Fibroblast of gingiva (primary cell): ENCODE measurements at places on chromosomes 2 and 18.

DNA sequence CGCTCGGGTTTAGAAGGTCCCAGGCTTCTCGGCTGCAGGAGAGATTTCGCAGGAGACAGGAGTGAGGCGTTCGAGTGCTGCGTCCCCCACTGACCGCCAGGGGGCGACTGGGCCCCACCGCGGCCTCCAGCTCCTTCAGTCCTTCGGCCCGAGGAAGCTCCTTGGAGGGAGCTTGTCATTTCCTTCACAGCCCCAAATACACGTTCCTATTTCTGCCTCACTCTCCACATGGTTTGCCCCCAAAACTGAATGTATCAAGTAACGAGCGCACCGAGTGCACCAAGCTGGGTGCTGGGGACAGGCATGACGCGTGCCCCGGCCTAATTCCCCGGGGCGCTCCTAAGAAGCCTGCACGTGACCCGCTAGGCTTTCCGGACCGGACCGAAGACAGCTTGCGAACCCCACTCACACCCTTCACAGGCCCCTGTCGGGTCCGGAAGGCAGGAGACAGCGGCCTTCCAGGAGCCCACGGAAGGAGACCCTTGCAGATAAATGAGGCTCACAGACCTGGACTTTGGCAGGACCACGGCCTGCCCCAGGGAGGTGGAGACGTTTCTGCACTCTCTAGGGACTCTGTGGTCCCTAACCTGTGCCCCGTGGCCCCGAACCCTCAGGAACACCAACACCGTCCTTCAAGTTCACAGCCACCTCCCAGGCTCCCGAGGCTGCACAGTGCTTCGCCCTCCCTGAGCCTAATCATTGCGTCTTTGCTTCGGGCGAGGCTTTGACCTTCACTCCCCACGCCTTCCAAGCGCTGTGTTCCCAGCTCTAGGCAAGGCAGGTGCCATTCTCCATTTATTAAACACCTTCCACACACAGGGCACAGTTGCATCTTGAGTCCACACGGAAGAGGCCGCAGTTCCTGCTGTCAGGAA, 13.0 kb upstream of the FAHD2A start:
- DNase-seq: peak; percentile 59

- DNase-seq: peak; percentile 90
Measured at GRCh38 chr18:44715245-44715644, 34.6 kb downstream of the SETBP1 start.

- DNase-seq: peak; percentile 42
Measured at GRCh38 chr2:46857871-46858701, 57.5 kb downstream of the MCFD2 start.

DNA sequence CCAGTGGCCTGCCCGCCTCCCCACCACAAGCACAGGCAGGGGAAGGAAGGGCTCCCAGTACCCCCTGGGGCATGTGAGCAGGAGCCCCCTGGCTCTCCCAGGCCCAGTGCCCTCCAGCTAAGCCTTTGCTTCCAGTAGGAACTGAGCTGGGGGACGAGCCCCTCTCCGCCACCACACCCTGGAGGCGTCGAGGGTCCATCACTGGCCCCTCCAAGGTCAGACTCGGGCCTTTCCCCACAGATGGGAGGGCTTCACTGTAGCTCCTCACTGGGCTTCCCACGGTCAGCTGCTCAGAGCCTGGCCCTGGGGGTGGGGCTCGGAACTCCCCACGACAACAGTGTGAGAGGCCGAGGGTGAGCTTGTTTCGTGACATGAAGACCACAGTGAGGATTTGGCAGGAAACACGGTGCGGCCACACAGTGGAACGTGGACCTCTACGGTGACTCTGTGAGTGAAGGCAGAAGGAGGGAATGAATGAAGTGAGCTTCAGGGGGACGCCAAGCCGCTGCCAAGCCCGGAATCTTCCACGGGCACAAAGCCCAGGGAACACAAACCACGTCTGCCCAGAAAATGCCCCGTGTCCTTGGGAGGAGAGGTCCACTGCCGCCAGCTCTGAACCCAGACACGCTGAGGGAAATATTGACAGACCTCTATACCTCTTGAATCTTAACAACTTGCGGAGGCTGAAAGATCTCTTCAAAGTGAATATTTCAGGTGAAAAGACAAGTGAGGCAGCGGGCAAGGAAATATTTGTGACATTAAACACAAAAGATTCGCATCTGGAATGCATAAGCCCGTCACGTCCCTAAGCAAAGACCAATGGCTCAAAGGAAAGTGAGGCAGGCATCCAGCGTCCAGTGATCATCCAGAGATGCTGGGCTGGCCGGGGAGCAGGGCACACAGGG, 144.8 kb upstream of the GPC1 start:
- no peak for DNase-seq

- DNase-seq: no peak
Measured at GRCh38 chr2:25375371-25375988, 33.8 kb upstream of the DNMT3A start.

GRCh38 chr2:74551530-74551929, 2.2 kb downstream of the LOXL3 start:
- no peak for DNase-seq

DNA sequence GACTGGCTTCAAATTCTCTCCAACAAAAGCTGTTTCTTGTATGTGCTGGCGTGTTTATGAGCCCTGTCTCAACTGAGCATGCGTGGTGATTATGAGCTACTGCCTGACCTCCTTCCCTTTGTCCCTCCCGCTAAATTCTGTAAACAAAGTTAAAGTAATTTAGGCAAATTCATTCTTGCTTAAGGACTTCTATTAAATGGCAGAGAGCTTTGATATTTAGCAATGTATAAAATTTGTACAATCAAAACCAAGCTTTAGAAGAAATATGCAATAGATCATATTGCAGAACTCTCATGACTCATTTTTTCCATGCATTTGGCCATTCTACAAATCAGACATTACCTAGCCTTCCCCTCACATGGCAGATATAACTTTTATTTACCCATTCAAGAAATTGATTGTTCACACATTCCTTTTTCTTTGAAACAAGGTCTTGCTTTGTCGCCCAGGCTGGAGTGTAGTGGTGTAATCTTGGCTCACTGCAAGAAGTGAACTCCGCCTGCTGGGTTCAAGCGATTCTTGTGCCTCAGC, 18.2 kb downstream of the IGFBP2 start:
- peak; percentile 97 for DNase-seq

GRCh38 chr18:9135081-9135911, 1.3 kb upstream of the ANKRD12 start:
- no peak for DNase-seq

- DNase-seq: no peak
Measured at GRCh38 chr18:56210520-56210919, 427.9 kb downstream of the TXNL1 start.

- DNase-seq: no peak
Measured at GRCh38 chr2:74186038-74186437, 7.4 kb upstream of the MOB1A start.

- DNase-seq: peak; percentile 34
Measured at GRCh38 chr2:30231212-30231995, at the start of gene LBH. Gene LBH, plus strand, starts transcription at chr2:30231534. Its CDS starts 205 bp downstream, at chr2:30231739.

DNA sequence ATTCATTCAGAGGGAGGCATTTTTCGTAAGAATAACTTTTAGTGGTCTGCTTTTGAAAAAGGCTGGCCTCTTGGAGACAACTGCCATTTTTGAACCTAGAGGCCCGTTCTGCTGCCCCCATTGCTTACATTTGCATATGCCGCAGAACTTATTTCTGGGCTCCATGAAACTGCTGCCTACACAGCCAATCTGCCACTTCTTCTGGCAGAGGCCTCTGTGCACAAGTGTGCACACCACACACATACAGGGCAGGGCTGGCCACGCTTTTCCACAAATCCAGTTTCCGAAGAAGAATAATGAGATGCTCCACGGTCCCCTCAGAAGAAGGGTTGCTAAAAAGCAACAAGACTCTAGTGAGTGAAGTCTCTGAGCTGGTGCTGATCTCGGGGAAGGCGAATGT, 56.2 kb downstream of the TMEM200C start:
- no peak for DNase-seq

DNA sequence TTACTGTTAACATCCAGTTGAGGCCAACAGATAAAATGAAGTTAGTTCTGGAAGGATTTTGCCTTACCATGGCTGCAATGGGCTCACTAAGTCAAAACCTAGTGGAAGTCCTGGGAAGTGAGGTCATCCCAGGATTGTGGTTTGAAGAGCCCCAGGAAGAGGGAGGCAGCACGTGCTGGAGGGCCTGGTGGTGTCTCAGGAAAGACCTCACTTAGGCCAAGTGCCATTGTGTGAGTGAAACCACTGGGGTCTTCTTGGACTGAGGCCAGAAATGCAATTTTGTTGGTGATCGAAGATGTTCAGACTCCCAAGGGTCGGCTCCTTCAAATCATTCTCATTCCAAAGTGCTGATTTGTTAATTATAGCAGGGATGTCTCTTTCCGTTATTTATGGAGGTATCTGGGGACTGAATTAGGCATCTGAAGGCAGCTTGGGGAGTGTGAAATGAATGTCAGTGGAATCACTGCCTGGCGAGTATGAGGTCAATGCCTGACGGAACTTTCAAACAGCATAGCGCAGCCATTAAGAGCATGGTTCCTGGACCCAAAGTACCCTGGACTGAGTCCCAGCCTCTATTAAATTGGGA, 60.0 kb downstream of the IL1R2 start:
- DNase-seq: no peak

GRCh38 chr2:18464913-18465312, 95.5 kb downstream of the RDH14 start:
- no peak for DNase-seq

GRCh38 chr18:31587529-31587928, 4.1 kb upstream of the TTR start:
- DNase-seq: no peak

- no peak for DNase-seq
Measured at GRCh38 chr2:197949224-197949623, 144.8 kb downstream of the PLCL1 start.

DNA sequence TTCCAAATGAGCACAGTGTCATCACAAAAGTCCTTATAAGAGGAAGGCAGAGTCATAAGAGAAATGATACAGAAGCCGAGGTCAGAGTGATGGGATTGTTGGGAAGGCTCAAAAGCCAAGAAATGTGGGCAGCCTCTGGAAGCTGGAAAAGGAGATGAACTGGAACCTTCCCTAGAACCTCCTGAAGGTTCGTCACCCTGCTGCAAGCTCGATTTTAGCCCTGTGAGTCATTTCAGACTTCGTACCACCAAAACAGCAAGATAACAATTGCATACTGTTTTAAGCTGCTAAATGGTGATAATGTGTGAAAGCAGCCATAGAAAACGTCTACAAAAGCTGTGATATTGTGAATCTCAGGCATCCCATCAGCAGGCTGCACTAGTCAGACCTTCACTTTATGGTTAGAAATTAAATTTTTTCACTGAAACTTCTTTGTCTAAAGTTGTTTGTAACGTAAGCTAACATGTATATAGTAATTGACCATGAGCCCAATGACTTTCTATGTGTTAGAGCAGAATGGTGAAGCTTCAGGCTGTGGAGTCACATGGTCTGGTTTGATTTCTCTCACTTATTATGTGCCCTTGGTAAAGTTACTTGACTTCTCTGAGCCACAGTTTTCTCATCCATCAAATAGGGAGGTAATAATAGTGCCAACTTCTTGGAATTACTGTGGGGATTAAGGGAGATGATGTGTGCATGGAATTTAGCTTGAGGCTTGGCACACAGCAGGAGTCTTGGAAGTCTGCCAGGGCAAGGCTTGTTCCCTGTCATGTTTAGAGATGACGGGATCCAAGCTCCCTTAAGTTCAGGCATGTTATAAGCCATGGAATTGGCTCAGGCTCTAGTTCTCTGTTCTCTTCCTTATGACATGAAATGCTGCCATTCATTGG, 132.0 kb upstream of the CCDC195 start:
- DNase-seq: peak; percentile 83

DNA sequence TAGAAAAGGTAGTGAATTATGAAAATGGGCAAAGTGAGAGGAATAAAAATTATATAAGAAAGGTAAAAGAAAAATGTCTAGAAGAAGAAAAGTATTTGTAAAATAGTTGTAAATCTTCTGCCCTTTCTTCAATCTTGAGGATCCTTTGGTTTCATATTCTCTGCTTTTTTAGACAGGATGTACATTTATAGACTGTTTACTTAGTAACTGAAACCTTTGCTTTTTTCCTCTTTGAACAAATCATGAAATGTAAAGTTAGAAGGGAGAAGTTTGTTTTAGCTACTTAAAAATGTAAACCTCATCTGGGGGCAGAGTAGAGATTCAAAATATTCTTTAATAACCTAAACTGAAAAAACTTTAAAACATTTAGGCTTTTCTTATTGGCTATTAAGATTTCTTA, 150.4 kb upstream of the ITGA4 start:
- peak; percentile 23 for DNase-seq

DNA sequence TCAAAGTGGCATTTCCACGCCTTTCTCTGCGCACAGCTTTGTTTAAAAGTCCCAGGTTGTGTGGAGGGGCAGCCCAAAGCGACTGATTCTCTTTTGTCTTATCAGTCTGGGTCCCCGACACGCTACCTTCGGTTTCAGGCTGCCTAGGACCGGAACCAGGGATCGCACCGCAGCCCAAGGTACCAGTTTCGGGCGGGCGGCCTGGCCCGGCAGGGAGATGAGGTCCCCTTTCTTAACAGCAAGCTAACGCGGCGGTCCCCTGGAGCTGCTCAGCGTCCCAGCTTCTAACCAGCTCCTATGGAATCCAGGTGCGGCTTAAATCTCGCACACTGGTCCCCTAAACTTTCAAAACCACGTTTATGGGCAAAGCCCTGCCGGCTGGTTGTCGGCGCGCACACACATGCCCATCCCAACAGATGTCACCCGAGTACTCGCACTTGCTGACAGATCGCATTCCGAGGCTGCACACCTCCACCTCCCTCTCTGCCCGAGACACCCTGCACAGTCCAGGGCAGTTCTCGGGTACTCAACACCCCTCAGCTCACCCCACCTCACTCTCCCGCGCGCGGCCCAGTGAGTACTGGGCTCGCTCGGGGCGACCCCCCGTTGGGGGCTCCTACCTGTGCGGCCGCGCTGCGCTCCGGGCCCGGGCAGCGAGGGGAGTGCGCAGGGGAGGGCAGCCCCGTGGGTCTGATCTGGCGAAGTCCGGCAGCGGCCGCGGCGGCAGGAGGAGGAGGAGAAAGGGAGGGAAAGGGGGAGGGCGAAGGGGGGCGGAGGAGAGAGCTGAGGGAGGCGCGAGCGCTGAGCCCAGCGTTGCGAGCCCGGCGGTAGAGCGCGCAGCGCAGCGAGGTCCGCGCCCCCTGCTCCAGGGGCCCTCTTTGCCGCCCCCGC, at the start of gene EFEMP1:
TSS of gene EFEMP1 (minus strand) at position 692 of the 891 bp plus-strand sequence. CDS start 1,342 bp downstream, outside the sequence.
- DNase-seq: peak; percentile 66

GRCh38 chr18:23669202-23669766, 6.6 kb upstream of the ANKRD29 start:
- DNase-seq: no peak

DNA sequence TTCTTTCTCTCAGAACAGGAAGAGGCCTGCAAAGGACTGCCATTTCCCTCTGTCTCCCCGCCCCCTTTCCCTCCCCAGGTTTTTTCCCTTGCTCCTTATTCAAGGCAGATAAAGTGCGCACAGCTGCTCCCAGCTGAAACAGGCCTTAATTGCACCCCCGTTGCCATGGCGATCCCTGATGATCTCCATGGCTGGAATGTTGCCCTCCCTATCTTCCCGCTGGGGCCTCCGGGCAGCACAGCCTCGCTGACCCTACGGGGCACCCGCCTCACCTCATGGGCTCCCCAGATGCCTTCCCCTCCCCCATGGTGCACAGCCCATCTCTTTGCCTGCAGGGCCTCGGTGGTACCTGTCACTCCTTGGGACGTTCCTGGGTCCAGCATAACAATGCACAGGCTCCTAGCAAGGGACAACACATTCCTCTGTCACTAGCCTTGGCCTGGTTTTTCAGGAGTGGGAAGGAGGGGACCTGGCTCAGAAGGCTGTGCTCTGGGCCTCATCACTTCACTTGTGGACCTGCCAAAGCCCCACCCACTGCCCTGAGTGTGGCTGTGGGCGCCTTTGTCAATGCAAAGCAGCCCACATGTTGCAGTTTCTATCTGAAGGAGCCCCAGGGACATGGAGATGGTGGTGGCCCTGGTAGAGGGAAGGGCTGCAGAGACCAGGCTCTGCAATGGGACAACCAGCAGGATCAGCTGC, 115.0 kb downstream of the CELF4 start:
- DNase-seq: no peak
